ENCODE measurements at places on chromosomes 5 and 9.

DNA sequence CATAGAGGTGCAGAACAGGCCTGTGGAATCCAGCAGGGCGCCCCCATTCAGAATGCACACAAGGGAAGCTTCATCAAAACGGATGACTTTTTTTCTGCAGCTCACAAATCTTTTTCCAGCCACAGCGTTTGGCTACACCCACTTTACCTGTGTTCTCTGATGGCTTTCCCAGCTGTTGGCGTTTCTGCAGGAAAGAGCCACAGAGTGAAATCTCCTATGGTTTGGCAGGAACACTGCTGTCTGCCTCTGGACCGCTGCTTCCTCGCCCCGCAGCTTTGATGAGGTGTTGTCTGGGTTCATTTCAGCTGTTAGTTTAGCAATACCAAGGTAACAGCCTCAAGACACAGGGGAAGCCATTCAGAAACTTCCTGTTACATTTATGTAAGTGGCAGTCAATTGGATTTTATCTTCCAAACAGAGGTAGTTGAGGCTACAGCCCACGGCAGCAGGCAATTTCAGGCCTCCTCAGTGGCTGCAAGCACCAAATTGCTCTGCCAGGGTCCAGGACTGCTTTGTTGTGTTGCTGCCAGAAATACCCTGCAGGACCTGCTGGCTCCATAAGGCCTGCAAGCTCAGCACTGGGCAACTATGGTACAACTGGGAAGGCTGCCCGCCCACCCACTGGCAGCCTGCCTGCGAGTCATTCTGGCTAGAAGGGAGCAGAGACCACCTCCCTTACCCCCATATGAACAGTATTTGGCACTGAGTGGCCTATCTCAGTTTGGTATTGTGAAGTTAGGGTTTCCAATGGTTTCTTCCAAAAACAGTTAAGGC is 96.7 kb downstream of the MVB12B start:
- DNase-seq, result peak; percentile 42

DNA sequence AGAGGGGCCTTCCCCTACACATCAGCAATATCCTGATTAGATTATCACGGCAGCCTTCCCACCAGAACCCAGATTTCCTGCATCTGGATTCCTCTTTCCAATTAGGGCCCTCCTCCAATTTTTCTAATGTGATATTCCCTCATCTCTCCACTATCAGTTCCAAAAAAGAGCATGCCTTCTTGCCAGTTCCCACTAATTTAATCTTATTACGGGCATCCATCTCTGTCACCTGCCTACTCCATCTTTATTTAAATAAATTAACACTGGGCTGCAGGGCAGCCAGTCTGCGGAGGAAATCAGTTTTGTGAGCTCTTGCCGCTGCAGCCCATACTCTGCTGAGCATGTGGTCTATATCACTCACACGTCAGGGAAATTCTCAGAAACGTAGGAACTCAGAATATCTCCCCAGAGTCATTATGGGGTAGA is 16.6 kb upstream of the FBP2 start:
- no peak for DNase-seq

GRCh38 chr5:160467555-160468362 is 46.1 kb downstream of the PTTG1 start:
- DNase-seq, result peak; percentile 90

DNA sequence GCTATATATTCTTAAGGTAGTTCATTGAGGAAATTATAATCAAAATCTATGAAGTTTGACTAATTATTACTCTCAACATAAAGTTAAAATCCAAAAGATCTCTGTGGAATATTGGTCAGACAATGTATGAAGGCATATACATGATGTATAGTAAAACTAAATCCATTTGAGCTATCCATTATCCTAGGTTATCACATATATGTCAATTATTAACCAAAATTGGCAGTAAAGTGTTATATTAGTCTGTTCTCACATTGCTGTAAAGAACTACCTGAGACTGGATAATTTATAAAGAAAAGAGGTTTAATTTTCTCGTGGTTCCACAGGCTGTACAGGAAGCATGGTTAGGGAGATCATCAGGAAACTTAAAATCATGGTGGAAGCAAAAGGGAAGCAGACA is 511.7 kb upstream of the SGCD start:
- DNase-seq, result no peak

GRCh38 chr9:126907058-126907457 is 7.5 kb upstream of the RALGPS1 start:
- DNase-seq, result no peak

GRCh38 chr5:160324886-160325285 is 12.5 kb upstream of the CCNJL start:
- DNase-seq, result no peak

- DNase-seq, result no peak
Observed at GRCh38 chr5:68482199-68482598, 266.6 kb downstream of the PIK3R1 start.

DNA sequence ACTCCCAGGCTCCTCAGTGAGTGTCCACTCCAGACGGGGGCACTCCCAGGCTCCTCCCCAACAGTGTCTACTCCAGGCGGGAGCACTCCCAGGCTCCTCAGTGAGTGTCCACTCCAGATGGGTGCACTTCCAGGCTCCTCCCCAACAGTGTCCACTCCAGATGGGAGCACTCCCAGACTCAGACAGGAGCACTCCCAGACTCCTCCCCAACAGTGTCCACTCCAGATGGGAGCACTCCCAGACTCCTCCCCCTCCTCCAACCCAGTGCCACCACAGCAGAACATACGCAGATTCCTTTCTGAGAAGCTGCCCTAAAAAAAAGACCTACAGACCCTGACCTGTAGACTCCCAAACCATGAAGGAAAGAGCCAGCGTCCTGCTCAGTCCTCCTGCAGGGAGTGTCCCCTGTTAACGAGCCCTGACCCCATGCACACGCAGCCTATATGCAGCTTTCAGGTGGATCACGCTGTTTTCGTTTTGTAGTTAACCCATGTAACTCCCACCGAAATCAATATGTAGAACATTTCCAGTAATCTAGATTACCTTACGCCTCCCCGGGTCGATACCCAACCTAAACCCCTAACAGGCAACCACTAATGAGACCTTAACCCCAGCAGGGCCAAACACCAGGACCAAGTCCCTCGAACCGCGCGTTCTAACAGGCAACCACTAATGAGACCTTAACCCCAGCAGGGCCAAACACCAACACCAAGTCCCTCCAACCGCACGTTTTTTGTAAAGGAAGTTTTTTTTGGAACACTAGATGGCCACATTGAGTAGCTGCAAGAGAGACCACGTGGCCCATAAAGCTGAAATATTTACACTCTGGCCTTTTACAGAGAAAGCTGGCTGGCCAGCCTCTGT is 15.7 kb downstream of the PNPLA7 start:
- no peak for DNase-seq

DNA sequence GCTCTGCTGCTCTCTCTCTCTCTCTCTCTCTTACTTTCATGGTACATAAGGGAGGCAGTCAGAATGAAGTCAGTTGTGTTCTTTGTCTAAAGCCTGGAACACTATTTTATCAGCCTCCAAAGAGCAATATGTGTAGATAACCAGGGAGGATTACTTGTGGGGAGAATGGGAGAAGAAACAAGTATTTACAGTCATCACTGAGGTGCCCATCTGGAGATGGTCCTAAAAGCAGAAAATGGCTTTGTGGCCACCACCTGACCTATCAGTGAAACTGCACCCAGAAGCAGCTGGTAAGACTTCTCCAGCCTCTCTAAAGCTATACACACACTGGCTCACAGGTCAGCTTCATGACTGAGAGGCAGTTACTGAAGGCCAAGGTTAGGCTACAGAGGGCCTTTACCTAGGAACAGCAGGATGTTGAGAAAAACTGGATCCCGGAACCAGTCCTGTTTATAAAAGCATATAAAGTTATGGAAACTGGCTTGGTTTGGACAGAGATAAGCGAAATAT is 75.1 kb downstream of the MRPS27 start:
- DNase-seq, result no peak

GRCh38 chr9:13354733-13355132 is 75.2 kb upstream of the MPDZ start:
- no peak for DNase-seq

- peak; percentile 67 for DNase-seq
Observed at GRCh38 chr9:99433555-99433954, 211.5 kb downstream of the SEC61B start.

DNA sequence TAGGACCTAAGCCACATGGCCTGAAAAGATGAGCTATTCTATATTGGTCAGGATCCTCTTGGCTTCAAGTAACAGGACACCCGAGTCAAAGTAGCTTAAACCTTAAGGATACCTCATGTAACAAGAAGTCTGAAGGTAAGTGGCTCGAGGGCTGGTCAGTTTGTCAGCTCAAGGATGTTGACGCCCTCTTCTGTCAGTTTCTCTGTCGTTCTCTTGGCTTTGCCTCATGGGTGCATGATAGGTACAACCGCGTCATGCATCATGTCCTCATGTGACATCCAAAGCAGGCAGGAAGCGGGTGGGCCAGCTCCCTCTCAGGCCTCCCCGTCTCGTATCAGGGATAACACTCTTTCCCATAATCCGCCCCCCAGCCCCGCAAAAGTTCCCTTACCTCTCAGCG is 22.1 kb upstream of the TCERG1 start:
- no peak for DNase-seq

- no peak for DNase-seq
Observed at GRCh38 chr5:127517110-127517479, 345 bp upstream of the PRRC1 start.

DNA sequence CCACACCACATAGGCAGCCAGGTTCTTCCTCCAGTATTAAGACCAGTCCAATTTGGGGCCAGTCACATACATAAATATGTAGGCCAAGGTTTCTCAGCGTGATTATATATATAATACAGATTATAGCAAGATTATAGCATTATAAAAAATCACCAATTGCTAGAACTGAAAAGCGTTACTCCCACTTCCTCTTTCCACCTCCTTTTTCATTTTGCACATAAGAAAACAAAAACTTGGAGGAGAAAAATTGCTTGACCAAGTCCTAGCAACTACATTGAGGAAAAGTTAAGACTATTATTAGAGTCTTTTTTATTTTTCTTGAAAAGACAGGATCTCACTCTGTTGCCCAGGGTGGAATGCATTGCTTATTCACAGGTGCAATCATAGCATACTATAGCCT is 262.7 kb upstream of the KCNN2 start:
- DNase-seq, result no peak

GRCh38 chr9:76459694-76460635 is 983 bp downstream of the GCNT1 start:
- no peak for DNase-seq

GRCh38 chr9:15572200-15572770 is 19.4 kb downstream of the CCDC171 start:
- DNase-seq, result no peak

DNA sequence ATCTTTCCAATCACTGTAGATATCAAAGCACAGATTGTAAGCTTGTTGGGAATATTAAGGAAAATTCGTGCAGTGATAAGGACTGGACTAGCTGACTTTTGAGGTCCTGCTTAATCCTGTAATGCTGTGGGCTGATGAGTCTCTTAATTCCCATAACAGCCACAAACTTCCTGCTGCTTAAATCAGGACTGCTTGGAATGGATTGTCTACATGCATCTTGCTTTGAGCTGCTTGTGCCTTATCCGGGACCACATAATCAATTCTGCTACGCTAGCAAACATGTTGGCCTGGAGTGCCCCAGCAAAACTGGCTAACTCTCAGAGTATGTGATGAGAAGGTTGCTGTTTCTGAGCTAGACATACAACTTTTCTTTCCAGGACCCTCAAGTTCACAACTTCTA is 79.6 kb downstream of the SNCAIP start:
- DNase-seq, result no peak

DNA sequence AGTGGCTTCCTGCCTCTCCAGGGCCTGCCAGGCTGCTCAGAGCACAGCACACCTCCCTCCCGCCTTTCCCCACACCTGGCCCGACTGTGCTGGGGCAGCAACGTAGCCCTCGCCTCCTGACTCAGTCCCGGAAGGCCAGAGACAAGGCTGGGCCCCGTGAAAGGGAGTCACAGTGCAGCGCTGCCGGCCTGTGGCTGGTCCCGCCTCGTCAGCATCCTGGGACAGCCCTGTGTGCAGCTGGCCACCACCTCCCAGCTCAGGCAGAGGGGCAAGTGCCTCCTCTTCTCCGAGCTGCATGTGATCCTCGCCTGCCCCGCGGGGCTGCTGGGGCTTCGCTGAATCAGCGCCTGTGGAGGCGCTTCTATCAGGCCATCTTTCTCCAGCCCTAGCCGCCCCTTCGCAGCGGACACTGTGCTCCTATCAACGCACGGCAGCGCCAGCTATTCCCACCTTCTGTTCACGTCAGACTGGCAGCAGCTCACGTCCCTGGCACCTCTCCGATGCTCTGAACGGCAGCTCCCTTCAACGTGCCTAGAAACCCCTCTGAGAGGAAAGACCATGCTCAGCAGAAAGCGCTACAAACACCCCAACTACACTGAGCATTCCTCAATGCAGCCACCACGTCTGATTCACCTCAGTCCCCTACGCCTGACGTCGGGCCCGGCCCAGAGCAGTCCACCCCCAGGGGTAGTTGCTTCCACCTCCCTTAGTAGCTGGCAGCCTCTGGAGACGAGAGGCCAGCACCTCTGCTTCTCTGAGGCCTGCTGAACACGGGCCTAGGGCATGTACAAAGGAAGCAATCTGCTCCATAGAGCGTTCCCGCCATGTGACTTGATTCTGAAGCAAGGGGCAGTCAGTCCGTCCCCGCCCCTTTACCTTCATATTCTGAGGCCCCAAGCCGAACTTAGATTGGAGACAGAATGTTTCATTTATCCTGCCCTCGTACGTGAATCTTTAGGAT is 78.8 kb downstream of the GPR21 start:
- no peak for DNase-seq

All from activated CD8-positive, alpha-beta memory T cell treated with anti-CD3 and anti-CD28 coated beads, Interleukin-2, amount 50 U/mL, for 48 hours (primary cell).